Fibroblast of skin of left quadriceps (primary cell): ENCODE measurements at places on chromosomes 3 and 15.

GRCh38 chr3:95781598-95781997, 1032.8 kb upstream of the EPHA6 start:
- no peak for DNase-seq

DNA sequence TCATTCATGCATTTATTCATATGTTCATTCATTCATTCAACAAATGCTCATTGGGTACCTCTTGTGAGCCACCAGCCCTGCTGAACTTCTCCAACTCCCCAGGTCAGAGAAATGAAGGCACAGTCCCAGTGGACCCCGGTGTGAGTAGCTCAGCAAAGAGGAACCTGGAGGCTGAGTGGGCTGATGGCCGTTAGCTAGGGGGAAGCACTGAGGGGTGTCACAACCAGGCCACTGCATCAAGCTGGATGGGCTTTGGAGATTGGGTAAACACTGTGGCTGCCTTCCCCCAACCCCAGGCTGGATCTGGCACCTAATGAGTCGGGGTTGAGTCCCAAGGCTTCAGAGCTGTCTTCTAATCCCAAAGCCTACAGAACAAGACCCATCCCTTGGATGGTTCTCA, 12.1 kb upstream of the ALAS1 start:
- DNase-seq = no peak

DNA sequence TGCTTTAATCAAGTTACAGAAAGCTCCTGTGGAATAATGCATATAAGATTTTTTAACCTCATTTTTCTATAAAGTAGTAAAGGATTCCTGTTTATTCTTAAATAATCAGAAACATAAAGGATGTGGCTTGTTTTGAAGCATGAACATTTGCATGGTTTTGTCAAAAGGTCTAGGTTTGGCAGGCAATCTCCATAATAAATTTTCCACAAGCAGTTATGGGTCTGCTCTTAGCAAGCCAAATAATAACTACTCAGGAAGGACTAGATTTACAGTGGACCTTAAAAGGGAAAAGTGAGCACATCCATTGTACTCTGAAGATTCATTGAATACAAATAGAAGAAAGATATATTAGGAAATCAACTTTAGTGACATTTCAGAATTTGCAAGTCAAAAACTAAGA, 407.3 kb upstream of the CBLB start:
- DNase-seq = no peak

GRCh38 chr15:69871511-69872134, 226.1 kb downstream of the TLE3 start:
- no peak for DNase-seq

DNA sequence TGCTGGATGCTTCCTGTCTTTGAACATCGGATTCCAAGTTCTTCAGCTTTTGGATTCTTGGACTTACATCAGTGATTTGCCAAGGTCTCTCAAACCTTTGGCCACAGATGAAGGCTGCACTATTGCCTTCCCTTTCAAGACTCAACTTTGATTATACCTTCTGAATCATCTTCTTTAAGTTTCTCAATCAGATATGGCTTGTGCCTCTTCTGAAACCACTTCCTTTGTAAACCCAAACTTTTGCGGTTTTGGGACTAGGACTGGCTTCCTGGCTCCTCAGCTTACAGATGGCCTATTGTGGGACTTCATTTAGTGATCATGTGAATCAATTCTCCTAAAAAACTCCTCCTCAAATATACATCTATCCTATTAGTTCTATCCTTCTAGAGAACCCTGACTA, 47.1 kb upstream of the CADPS start:
- no peak for DNase-seq

DNA sequence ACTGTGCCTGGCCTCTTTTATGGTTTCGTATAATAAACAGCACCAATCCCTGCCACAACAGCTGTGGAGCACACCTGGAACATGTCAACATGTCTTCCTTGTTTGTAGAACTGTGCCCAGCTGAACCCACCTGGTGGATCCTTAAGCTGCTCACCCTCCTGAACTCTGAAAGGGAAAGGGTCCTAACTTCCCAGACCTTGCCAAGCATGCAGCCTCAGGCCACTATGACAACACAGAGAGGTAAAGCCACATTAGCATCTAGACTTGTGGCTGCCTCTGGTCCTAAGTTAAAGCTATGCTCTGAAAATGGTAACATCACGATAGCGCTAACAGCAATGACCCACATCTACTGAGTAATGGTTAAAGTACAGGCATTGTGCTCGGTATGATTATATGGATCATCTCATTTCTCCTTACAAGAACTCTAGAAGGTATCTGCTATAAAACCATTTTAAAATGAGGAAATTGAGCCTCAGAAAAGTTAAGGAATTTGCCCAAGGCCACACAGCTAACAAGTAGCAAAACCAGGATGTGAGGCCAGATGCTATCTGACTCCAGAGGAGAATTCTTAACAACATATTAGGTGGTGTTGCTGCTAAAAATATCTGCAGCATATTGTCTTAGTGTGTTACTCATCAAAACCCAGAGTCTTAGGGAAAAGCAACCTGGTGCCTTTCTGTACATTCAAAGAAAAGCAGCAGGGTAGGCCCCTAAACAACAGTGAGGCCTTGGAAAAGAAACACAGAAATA, 23.1 kb upstream of the HERC1 start:
- DNase-seq = peak; percentile 25

GRCh38 chr3:49471856-49472495, 1.9 kb downstream of the DAG1 start:
- no peak for DNase-seq

DNA sequence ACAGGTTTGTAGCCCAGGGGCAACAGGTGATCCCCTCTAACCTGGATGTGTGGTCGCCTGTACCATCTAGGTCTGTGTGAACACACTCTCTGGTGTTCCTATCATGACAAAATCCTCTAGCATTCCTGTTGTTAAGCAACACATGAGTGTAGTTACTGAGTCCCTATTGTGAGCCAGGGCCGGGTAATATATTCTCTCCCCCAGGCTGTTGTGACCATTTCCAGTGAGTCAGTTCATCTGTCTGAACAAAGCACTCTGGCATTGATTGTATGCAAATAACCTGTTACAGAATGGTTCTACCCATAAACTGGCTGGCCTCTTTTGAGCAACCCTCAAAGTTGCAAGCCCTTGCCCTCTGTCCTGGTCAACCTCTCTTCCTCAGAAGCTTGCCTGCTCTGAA, 2.6 kb upstream of the FLNB start:
- DNase-seq = no peak

DNA sequence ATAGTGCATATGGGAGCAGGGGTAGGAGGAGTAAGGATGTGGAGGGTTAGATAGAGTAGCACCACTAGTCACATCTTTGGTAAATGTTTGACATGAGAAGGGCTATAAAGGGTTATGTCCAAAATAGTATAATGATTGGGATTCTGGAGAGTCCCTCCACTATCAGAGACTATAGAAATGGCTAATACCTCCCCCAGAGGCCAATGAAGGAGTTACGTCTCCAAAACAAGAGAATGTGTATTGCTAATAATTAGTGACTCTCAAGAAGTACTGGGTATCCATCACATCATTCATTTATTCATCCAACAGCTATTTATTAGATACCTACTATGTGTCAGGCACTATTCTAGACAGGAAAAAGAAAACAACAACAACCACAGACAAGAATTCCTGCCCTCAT, 203.7 kb upstream of the UMPS start:
- DNase-seq = no peak

DNA sequence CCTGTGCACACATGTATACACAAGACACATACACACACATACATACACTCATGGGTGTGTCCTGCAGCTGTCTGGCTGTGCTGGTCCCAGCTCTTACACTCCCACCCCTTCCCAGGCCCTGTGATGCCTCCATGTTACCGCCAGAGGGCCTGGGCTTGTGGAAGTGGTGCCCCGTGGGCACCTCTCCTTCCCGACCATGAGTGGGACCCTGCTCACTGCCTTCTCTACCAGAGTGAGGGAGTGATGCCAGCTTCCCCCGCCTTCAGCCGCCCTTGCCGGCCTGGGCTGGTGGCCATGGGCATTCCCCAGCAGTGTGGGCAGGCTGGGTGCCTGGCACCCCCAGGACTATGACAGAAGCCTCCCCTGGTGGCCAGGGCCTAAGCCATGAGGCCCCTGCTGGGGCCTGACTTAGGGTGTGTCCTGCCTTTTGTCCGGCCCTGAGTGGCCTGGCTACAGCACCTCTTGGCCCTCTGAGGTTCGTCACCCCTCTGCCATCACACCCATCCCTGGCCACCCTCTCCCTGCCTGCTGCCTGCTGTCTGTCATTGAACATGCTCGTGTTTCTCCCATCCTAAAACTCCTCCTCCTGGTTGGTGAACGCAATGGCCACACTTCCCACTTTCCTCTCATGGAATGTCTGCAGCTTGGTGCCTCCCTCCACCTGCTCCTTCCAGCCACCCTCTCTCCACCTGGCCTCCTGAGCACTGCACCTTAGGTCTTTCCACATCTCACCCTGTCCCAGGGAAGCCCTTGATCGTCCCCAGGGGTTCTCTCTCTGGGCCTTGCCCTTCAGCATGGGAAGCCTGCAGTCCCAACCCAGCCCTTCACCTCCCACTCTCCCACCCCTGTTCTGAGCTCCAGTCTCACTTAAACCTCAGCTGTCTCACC, 14.6 kb downstream of the HDAC11 start:
- DNase-seq = no peak

- no peak for DNase-seq
These were observed 59.5 kb upstream of the TRPC1 start for GRCh38 chr3:142664311-142664710.

GRCh38 chr3:136181741-136182140, 14.4 kb downstream of the MSL2 start:
- DNase-seq = no peak

GRCh38 chr15:80334521-80334920, 69.7 kb upstream of the ARNT2 start:
- DNase-seq = no peak

DNA sequence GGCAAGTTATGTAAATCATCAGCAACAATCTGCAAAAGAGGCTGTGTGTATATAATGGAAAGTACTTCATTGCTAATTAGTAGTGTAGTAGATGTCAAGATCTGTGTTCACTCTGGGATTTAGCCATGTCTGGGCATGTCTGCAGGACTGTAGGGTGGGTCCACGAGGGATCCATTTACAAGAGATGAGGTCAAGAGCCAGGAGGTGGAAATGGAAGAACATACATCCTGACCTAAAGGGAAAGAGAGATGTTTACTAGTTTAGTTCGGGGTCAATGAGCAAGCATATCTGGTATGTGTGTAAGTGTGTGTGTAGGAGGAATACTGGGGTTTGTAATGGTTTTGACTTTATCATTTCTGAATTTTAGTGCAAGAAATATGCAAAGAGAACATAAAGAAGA, 171.5 kb upstream of the NANOGP8 start:
- no peak for DNase-seq

- DNase-seq = no peak
These were observed 119.1 kb downstream of the RASA2 start for GRCh38 chr3:141605883-141606282.

DNA sequence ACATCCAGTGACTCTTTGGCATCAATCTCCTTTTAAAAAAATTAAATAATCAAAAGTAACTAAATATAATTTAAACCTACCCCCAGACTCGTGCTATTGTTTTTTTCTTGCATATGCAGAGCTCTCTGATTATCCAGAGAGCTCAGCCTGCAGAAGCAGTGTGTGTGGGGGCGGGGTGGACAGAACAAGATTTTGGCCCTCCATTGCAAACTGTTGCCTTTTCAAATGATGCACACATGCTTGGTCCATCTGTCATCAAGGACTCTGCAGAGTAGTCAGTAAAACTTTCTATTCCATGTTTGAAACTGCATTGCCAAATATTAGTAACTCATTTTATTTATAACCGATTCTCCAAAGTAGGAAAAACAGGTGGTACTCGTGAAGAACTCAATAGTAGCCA, 28.6 kb upstream of the STXBP5L start:
- DNase-seq = no peak
